C1 segment of cervical spinal cord (tissue), 14 donors: ENCODE measurements at places on chromosomes 6 and 20.

GRCh38 chr6:23334360-23334759 lies 765.0 kb downstream of the HDGFL1 start:
- no peak for DNase-seq

DNA sequence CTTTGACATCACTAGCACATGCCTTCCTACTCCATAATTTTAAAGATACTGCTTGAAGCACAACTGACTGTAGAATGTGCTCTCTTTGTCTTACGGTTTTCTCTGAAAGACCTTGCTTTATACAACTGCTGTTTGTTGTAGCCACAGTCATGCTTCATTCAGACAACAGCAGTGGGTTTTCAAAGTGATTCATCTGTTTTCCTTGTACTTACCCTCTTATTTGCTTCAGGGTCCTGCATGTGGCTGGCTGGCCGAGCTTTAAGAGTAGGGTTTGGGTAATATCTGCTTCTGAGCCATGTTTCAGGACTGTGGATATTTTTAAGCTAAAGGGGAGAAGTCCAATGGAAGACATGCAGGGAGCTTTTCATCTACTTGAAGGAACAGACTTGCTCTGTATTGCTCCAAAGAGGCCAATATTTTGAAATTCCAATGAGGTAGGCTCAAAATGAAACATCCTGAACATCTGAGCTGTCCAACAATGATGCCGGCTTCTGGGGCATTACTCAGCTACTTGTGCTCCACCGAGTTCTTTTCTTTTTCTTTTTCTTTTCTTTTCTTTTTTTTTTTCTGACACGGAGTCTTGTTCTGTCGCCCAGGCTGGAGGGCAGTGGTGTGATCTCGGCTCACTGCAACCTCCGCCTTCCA lies 160.2 kb upstream of the SGK1 start:
- DNase-seq, result no peak

DNA sequence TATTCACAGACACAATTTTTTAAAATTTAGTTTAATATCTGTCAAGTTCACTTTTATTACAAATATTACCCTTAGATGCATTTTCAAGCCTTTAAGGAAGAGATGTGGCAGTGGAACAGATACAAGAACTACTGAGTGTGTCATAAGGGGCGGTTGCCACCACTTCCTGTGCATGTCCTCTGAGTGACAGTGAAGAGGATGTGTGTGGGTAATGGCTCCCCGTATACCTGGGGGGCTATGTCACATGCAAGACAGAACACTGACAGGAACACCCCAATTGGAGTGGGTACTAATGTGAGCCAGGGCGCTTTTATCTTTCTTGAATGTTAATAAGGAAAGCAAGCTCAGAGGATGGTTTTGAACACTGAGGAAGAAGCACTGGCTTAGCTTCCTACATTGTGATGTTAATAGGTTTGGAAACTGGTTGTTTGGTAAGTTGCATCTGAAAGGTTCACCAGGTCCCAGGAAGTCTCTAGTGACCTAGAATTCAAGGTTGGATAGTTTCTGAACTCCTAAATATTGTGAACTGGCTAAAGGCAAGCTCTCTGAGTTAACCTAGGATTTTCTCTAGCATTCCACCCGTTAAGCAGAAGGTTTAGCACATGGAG lies 83.4 kb upstream of the ASF1A start:
- DNase-seq, result no peak

DNA sequence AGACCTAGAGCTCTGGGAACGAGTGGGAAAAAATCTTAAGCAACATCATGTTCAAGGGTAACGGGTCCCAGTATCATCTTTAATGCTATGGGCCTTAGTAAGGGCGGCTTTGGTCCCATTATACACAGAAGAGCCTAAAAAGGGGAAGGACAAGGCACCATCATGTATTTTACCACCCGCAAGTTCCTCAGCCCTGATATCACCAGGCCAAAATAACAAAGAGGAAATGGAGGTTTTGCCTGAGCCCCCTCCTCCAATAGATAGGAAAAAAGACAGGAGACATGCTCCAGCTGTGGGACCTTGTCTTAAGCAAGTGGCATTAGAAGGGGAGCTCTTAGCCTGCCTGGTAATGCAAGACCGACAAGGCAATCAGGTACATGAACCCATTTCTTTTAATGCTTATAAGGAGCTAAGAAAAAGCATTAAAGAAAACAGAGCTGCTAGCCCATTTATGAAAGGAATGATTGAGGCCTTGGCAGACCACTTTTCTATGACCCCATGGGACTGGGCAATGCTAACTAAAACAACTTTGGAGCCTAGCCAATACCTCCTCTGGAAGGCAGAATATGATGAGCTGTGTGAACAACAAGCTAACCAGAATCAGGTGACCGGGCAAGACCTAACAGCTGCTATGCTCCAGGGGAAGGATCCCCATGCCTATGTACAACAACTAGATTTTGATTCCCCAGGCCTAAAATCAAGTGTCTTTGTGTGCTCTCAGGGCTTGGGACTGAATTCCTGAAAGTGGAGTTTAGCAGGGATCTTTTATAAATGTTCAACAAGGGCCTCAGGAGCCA lies 23.2 kb downstream of the HLA-DPA1 start:
- DNase-seq, result no peak

DNA sequence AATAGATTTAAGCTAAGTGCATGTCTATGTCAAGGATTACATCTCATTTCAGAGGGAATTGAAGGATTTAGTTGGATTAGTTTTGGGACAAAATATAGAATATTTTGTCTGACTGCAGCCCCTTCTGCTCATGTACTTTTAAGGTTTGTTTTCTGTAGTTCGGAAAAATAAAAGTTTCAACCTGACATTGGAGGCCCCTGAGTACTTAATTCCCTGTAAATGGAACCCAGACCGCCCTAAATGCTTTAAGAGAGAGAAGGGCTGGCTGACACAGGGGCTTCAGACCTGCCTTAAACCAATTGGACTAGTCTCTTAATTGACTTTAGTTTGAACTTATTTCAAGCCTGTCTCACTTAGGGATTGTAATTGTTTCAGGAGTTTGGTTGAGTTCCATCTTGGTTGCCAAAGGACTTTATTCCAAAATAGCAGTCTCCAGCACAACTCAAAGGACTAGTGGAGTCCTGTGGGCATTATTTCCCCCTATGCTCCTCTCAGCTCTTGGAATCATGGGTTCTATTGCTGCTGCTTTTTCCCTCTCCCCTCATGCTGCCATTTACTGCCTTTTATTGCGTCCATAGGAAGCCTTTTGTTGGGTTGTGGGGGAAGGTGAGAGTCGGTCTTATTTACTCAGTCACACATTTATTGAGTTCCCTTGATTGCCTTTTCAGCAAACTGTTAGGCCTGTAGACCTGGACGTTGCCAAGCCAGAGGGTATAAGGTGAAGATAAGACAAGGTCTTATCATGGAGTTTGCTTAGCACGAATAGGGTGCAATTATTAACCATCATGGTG lies 14.5 kb downstream of the BRD2 start:
- no peak for DNase-seq

DNA sequence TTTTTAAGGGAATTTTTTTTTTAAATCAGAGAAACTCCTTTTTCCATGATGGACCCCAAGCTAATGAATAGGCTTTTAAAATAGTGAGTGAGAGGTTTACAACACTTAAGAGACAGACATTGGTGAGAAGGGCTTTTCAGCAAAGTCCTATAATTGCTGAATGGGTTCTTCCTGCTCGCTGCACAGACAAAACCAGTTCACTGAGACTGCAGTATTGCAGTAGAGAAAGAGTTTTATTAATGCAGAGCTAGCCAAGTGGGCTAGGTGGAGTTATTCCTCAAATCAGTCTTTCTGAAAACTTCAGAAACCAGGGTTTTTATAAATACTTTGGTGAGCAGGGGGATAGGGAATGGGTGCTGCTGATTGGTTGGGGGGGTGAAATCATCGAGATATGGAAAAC lies 3.2 kb upstream of the SLC2A10 start:
- no peak for DNase-seq

- no peak for DNase-seq
Measured at GRCh38 chr6:29925321-29925720, 17.0 kb upstream of the HLA-A start.

DNA sequence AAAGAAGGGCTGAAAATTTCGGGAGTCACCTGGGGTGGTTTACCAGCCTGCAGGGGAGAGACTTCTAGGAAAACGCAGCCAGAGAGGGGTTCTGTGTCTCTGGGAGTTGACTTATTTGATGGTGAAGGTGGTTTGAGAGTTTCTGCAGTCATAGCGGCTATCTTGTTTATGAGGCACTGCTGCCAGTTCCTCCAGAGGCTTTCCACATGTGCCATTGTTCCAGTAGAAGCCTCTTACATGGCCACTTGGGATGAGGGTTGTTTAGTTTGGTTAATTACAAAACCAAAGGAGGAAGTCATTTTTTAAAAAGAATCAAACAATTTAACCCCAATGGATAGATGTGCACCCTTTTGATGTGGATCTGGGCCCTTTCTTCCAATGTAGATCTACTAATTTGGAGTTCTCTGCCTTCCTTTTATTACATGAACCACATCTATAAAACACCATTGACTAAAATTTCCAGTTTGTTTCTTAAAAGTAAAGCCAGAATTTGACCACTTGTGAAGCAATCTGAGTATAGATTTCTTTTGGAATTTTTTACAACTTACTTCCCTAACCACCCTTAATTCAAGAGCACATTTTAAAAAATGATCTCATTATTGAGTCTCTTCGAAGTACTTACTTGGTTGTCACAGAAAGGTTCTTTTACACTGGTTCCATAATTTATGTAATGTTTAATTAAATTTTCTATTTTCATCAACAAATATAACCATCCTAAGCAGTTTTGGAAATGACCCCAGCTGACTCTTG lies 97.6 kb downstream of the TCP11 start:
- no peak for DNase-seq

GRCh38 chr20:19995220-19995863 lies 21.8 kb upstream of the NAA20 start:
- DNase-seq, result no peak

DNA sequence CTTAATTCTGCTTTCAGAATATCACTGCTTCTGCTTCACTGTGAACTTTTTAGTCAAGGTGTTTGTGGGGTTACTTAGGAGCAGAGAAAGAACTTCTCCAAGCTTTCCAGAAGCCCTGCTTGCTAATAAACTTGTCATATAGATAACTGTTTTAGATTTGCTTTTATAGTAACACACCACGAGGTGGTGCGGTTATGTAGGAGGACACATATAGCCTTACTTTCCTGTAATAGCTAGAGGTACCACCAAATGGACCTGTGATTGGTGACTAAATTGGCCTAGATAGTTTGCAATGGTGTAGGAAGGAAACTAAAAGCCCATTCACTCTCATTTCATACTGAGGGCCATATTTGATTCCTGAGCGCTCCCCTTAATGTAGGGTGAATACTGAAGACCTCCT lies 52.3 kb upstream of the BCLAF1 start:
- no peak for DNase-seq

- DNase-seq, result no peak
Measured at GRCh38 chr6:53281518-53282215, 67.1 kb downstream of the ELOVL5 start.

DNA sequence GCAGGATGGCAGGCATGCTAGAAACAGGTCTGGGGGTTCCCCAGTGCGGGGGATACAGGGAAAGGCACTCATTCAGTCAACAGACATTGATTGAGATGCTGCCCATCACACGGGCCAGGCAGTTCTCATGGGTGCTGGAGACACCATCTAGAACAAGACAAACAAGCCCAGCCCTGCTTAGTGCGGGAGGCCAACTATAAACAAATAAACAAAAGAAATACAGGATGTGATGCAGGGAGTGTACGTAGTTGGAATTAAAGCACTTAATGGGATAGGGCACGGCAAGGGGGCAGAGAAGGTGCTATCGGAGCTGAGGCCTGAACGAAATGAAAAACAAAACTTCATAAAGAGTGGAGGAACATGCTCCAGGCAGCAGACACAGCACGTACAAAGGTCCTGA lies 169.3 kb downstream of the PREX1 start:
- DNase-seq, result no peak

DNA sequence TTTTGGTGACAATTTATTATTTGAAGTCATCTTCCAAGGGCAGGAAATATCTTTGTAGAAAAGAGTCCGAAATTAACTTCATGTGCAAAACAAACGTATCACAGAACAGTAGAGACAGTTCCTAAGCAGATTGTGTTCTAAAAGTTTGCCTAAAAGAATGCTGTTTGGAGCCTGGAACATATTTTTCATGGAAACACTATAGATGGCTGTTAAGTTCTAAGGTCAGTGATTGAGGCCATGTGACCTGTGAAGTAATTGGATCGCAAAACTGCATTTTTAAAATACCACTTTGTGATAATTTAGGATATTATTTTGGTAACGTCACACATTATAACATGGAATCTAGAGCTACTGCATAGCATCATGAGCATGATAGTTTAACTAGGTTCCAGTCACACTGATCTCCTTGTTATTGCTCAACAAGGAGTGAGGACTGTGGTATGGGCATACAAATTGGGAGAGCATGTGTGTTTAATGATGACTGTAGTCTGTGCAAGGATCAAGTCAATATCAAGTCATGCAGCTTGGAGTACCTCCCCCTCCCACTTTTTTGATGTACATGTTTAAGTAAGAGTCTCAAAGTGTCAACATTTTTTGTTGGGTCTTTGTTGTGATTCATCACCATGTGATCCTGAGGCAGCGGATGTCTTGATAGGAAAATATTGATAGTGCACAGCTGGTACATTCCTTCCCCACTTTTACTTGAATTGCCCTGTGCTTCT lies 609.3 kb upstream of the CITED2 start:
- DNase-seq, result no peak

- DNase-seq, result no peak
Measured at GRCh38 chr20:20366551-20366875, 1.4 kb upstream of the INSM1 start.

GRCh38 chr20:23086056-23086566 lies at the start of gene CD93:
TSS of gene CD93 (minus strand) at chr20:23086324. CDS start at chr20:23086192, 132 bp downstream.
- DNase-seq, result no peak

DNA sequence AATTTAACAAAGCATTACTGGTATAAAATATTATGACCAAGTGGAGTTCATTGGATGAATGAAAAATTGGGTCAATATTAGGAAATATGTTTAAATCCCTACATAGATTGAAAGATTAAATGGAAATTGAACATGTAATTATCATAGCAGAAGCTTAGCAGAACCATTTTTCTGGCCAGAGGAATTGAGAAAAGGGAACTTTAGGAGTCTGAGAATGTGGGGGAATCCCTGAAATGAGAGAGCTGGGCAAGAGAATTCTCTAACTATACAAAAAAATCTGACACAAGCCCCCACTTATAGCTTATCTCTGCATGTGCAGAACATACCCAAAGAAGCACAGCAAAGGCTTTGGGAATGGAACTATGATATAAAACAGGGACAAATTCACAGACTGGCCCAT lies 67.4 kb upstream of the ARHGAP18 start:
- no peak for DNase-seq
